Motor neuron (in vitro differentiated cells): ENCODE measurements at places on chromosomes 4 and X.

DNA sequence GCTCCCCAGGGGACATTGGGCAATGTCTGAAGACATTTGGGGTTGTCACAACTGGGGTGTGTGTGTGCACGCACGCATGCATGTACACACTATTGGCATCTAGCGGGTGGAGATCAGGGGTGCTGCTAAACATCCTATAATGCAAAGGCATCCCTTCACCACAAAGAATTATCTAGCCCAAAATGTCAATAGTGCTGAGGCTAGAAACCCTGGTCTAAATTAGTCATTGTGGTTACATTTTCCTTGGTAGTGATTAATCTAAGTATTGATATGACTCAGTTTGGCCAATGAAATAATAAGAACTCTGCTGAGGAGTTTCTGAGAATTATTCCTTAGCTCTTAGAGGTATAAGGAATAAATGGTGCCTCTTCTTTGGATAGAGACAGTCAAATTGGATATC, 200.2 kb downstream of the CLCN4 start:
- no peak for ATAC-seq

DNA sequence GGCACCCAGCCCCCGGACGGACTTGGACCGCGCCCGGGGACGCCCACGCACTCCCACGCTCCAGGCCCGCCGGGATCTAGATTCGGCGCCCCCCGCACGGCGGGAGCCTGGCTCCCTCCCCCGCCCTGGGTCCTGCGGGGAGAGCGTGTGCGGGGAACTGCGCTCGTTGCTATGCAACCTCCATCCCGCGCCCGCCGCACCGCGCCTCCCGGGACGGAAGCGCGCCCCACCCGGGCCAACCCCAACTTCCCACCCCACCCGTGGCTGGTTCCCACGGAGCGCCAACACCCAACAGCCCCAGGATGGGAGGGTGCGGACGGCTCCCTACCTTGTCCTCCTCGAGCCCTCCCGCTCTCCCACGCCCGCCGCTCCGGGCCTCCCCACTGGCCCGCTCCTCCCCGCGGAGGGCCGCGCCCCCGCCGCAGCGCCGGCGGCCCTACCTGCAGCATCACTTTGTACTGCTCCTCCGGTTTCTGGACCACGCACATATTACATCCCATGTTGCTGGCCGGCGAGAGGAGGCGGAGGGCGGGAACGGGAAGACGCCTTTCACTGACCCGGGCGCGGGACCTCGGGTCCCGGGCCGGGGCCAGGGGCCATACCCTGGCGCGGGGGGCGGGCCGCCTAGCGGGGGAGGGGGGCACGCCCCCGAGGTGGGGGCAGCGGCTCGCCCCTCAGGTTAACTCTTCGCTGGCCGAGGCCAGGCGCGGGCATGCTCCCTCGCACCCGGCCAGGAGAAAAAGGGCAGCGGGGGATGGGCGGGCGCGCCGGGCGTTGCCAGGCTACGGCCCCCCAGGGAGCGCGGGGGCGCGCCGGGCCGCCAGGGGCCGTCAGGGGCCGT, at the start of gene PDZD4:
TSS of gene PDZD4 (minus strand) at position 746 of the 841 bp plus-strand sequence. CDS start at position 500, 246 bp downstream.
- ATAC-seq: peak; percentile 49

GRCh38 chr4:123093236-123093635, 170.8 kb upstream of the NUDT6 start:
- no peak for ATAC-seq

DNA sequence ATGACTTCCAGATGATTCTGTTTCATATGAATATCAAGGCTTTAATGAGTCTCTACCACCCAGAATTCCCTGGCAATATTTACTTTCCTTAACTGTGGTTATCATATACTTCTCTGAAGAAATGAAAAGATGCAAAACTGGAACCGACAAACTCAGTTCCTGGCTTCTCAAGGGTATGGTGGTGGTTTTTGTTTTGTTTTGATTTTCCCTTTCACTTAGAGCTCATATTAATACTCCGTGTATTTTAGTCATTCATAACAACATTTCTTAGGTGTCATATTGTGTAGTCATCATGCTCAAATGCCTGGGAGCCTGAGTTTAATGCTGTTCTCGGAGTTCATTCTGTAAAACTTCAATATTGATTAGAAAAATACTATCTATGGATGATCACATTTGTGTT, 665 bp downstream of the TRPC5OS start:
- no peak for ATAC-seq

DNA sequence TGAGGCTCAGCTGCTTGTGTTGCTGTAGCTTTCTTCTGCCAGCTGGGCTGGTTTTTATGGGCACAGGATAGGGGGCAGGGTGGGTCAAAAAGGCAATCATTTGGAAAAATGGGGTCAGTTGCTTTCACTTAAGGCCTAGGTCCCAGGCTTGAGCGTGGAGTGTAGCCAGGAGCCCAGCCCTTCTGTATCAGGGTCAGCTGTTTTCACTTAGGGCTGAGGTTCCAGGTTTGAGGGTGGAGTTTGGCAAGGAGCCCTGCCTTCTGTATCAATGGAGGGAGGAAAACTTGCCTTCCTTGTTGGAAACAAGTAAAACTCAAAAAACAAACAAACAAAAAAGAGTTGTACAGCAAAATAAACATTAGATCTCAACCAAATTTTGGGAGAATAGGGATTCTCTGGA, 37.0 kb upstream of the UGT8 start:
- no peak for ATAC-seq

DNA sequence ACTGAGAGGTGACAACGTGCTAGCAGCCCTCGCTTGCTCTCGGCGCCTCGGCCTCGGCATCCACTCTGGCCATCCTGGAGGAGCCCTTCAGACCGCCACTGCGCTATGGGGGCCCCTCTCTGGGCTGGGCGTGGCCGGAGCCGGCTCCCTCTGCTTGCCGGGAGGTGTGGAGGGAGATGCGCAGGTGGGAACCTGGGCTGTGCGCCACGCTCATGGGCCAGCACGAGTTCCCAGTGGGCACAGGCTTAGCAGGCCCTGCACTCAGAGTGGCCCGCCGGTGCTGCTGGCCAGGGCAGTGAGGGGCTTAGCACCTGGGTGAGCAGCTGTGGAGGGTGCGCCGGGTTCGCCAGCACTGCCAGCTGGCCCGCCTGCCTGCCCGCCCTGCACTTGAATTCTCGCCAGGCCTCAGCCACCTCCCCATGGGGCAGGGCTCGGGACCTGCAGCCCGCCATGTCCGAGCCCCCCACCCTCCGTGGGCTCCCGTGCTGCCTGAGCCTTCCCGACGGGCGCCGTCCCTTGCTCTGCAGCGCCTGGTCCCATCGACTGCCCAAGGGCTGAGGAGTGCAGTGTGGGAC, 148.0 kb downstream of the RAPGEF2 start:
- no peak for ATAC-seq

DNA sequence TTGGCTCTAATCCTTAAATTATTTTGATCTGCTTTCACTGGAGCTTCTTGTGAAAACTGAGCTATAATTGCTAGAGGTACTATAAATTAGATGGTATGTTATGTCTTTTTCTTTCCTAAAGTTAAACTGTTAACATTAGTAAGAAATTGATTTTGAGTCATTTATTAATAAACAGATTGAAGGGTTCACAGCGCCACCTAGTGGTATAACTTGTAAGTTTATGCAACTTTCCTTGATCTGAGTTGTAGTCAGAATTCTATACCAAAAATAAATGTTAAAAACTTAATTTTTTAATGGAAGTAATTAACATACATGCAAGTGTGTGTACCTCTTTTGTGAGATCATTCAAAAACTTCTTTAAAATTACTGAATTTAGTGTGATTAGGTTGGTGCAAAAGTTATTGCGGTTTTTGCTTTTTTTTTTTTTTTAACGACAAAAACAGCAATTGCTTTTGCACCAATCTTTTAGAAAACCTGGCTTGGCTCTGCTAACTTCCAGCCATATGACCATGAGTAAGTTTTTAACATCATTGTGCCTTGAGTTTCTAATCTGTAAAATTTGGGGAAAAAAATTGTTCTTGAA, 151.5 kb downstream of the CENPC start:
- ATAC-seq: no peak

GRCh38 chr4:176339936-176340761, 20.4 kb downstream of the SPCS3 start:
- ATAC-seq: no peak

- peak; percentile 87 for ATAC-seq
Measured at GRCh38 chr4:6221851-6222760, 21.8 kb upstream of the JAKMIP1 start.

DNA sequence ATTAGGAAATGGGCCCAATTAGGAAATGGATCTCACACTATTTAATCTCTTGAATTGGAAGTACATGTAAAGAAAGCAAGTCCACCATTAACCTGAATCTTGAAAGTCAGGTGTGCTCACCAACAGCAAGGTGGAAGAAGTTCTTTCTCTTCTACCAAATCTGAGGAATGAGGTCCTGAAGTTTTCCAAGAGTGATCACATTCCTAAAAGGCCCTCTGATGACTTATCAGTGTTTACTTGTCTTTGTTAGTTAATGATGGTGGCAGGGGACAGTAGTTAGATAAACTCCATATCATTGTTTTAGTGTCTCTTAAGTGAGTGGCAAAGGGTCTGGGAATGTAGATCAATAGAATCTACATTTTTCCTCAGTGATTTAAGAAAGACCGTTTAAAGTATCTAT, 61.3 kb upstream of the APELA start:
- no peak for ATAC-seq

DNA sequence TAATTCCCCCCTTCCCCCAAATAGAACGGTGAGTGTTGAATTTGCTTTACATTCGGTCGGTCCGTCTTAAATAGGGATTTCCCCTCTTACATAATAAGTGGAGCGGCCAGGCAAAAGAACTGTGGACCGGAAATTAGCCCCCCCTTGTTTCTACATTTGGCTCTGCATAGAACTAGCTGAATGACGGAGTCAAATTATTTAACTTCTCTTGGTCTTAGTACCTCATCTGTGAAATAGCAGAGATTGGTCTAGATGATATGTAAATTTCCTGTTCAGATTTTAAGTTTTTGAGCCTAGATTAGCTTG, 1.3 kb downstream of the SPATA18 start:
- ATAC-seq: no peak

DNA sequence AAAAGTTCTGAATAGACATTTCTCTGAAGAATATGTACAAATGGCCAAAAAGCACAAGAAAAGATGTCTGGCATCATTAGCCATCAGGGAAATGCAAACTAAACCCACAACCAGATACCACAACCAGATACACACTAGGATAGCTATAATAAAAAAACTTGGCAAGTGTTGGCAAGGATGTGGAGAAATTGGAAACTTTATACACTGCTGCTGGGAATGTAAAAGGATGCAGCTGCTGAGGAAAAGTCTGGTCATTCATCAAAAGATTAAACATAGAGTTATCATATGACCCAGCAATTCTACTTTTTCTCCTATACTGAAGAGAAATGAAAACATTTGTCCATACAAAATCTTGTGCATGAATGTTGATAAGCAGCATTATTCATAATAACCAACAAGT, 92.3 kb downstream of the UCHL1 start:
- no peak for ATAC-seq

DNA sequence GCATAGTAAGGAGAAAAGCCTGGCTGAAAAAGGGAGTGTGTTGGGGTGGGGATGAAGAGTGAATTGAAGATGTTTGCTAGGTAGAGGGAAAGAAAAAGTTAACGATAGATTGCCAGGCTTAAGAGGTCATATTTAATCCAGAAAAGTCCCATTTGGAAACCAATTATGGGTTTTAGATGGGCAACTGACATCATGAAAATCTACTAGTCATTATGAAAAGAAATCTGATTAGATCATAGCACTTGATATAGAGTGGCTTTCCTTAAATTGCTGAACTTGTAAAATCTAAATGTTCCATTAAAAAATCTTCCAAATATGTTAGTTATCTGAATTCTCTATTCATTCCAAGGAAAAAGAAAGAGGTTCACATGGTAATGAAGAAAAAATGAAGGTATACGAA, 37.5 kb upstream of the IL21 start:
- ATAC-seq: no peak

DNA sequence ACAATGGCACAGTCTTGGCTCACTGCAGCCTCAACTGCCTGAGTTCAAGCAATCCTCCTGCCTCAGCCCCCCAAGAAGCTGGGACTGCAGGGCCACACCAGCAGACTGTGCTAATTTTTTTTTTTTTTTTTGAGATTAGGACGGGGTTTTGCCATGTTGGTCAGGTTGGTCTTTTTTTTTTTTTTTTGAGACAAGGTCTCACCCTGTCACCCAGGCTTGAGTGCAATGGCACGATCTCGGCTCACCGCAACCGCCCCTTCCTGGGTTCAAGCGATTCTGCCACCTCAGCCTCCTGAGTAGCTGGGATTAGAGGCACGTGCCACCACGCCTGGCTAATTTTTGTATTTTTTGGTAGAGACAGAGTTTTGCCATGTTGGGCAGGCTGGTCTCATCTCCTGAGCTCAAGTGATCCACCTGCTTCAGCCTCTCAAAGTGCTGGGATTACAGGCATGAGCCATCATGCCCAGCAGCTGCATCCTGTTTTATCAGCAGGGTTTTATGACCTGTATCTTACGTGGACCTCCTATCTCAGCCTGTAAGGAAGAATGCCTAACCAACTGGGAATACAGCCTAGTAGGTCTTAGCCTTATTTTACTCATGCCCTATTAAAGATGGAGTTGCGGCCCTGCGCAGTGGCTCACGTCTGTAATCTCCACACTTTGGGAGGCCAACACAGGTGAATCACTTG, 13.2 kb upstream of the MRPL1 start:
- no peak for ATAC-seq

- ATAC-seq: no peak
Measured at GRCh38 chr4:14620567-14621141, 381.6 kb upstream of the CPEB2 start.

DNA sequence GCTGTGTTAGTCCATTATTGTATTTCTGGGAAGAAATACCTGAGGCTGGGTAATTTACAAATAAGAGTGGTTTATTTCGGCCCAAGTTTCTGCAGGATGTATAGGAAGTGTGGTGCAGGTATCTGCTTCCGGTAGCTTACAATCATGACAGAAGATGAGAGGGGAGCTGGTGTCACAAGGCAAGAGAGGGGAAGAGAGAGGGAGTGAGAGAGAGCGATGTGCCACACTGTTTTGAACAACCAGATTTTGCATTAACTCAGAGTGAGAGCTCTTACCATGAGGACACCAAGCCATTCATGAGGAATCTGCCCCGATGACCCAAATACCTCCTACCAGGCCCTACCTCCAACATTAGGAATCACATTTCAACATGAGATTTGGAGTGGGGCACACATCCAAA, 627.6 kb upstream of the FRG1 start:
- no peak for ATAC-seq

- no peak for ATAC-seq
Measured at GRCh38 chrX:130443875-130444274, 42.1 kb downstream of the RBMX2 start.

DNA sequence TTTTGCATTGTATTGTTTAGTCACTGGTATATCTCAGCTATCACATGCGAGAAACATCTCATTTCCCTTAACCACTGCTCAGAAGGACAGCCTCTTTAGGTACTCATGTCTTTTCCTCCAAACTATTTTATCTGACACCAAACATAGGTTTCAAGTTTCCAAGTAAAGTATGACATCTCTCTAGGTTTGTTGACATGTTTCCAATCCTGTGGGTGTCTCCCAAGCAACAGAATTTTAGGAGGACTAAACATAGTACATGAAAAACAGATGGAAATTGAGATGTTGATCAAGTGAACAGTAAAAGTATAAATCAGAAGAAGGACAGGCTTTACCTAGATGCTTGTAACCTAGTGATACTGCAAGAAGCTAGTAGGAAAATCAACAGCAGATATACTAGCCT, 371.4 kb downstream of the DTHD1 start:
- no peak for ATAC-seq
